ENCODE measurements at places on chromosomes 13 and 19.

GRCh38 chr19:39512988-39513387 lies 2.0 kb upstream of the SELENOV start:
- no peak for DNase-seq

DNA sequence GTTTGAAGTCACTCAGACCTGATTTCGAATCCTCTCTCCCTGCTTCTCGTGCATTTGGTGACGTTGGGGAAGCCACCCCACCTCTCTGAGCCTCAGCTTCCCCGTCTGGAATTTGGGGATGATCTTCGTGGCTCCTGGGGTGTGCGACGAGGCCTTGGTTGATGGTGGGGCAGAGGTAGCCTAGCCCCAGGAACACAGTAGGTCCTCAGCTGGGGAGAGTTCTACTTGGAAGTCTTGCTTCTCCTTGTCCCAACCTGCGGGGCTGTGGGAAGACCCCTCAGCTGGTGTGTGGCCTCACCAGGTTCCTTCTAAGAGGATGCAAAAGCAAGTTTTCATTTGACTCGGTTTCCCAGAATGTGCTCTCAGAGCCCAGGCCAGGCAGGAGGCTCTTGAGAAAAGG lies 13.1 kb downstream of the HPN start:
- no peak for DNase-seq

DNA sequence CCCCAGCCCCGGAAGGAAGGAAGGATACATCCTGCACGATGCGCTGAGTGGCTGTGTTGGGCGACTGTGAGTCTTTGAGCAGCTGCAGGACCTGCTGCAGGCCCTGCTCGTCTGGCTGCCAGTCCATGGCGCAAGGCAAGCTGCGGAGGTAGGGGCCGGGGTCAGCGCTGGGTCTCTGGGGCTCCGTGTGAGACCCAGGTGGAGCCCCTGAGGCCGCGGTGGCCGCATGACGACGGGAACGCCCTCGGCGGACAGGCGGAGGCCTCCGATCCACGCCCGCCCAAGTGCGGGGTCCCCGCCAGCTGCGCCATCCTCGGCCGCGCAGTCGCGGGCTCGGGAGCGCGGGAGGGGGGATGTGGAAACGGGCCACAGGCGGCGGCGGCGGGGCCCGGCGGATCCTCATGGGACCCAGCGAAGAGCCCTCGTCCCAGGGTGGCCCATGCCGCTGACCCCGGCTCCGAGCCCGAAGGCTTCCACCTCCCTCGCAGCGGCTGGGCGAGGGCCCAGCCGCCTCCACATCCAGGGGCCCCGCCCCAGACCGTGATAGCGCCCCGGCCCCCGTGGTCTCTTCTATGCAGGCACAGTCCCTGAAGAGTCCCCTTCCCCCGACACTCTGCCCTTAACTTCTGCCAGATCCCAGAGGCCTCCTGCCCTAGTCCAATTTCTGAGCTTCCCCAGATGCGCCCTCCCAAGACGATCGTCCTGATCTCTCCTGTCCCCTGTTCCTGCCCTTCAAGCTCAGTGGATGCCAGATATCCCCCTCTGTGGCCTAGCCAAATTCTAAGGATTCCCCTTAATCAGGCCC lies 2.7 kb downstream of the TNPO2 start:
- no peak for DNase-seq

DNA sequence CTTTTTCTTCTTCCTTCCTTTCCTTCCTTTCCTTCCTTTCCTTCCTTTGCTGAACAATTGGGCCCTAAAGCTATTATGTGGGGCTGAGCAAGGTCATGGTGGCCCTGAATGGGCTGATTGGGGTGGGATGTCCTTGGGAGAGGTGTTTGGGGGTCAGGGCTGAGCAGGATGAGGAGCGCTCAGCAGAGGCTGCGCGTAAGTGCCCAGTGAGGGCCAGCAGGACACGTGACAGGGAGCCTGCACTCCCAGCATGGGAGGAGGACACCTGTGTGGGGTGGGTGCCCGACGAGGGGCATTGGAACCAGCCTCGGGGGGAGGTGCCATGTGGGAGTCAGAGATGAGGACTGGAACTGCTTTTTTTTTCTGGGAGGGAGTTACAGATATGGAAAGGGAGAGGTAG lies 5.4 kb upstream of the LGALS7 start:
- DNase-seq, result no peak

Data from T47D (cell line).